ENCODE measurements at places on chromosomes 12 and 14. TPM values are rescaled to one million over a fixed set of nuclear protein-coding genes. Genes with fewer than 3 reads are reported as not detected.

NINJ2 gene
- total RNA-seq: 4.2 TPM

MAP4K5 gene
- total RNA-seq: 43.3 TPM

MBD6 gene
- total RNA-seq: 133 TPM

RPGRIP1 gene
- 0.40 TPM for total RNA-seq

C12orf60 gene
- total RNA-seq: 0.89 TPM

OR4K15 gene
- not detected for total RNA-seq

PRKCH gene
- 11.5 TPM for total RNA-seq

SMCO2 gene
- 0.21 TPM for total RNA-seq

PRDM4 gene
- 36.1 TPM for total RNA-seq

MMAB gene
- total RNA-seq: 76.6 TPM

METTL3 gene
- 26.5 TPM for total RNA-seq

DDX11 gene
- total RNA-seq: 96.1 TPM

PMEL gene
- 3.8 TPM for total RNA-seq

ANKRD33 gene
- not detected for total RNA-seq

APOF gene
- not detected for total RNA-seq

FLVCR2 gene
- 10.8 TPM for total RNA-seq

KRT85 gene
- total RNA-seq: not detected

TAS2R31 gene
- 2.0 TPM for total RNA-seq

SYT1 gene
- total RNA-seq: 3.2 TPM

ZNF385A gene
- total RNA-seq: 3.8 TPM

NGB gene
- 1.5 TPM for total RNA-seq

HEBP1 gene
- 40.9 TPM for total RNA-seq

AP5M1 gene
- 91.8 TPM for total RNA-seq

ZFC3H1 gene
- 37.8 TPM for total RNA-seq

SIX1 gene
- not detected for total RNA-seq

ABCD2 gene
- total RNA-seq: 0.17 TPM

AMIGO2 gene
- total RNA-seq: 2.0 TPM

KRT3 gene
- total RNA-seq: not detected

TPH2 gene
- total RNA-seq: not detected

KLRC1 gene
- total RNA-seq: 1.3 TPM

RNASE3 gene
- not detected for total RNA-seq

INHBC gene
- not detected for total RNA-seq

LGMN gene
- 107 TPM for total RNA-seq

CYP27B1 gene
- 1.6 TPM for total RNA-seq

TPPP2 gene
- total RNA-seq: not detected

TRPV4 gene
- 0.10 TPM for total RNA-seq

TEX52 gene
- total RNA-seq: not detected

SLC6A12 gene
- total RNA-seq: 0.16 TPM

BMAL2 gene
- 7.0 TPM for total RNA-seq

DPY19L2 gene
- 1.3 TPM for total RNA-seq

SCFD1 gene
- 70.2 TPM for total RNA-seq

ARID4A gene
- total RNA-seq: 26.8 TPM

CLEC2B gene
- 6.7 TPM for total RNA-seq
